ENCODE measurements at places on chromosomes 7 and 10.

GRCh38 chr7:53281312-53281711 is 245.9 kb downstream of the POM121L12 start:
- DNase-seq = no peak

GRCh38 chr7:64874114-64874513 is 29.0 kb upstream of the ZNF273 start:
- DNase-seq = no peak

- DNase-seq = no peak
These were observed 46.3 kb downstream of the EGFR start for GRCh38 chr7:55065079-55065478.

DNA sequence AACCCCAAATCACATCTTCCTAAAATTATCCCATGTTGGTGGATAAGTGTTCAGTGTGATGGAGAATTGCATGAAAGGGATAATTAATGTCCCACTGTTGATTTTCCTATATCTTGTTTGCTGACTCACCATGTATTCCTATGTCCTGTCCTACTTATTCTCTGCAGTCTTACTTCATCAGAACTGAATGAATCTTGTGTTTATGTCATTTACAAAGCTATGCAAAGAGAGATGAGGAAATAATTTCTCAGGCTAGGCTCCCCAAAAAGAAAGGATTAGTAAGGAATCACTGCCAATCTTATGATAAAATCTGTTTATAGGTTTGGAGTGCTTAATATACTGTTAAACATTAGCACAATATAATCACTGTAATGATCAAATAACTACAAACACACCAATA is 360.8 kb downstream of the CRPPA start:
- no peak for DNase-seq

DNA sequence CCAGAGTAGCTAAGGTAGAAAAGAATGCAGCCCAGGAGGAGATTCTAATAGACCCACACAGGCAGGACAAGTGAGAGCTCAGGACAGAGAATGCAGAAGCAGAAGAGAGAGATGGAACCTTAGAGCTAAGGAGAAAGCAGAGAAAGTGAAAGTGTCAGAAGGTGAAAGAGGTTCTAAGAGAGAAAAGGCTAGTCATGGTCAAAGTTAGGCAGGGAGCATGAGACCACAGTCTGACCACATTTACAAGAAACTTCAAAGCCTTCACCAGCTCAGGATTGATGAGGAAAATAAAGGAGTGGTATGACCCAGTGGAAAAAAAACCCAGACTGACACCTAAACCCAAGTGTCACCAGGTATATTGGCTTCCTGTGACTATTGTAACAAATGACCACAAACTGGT is 131.8 kb upstream of the WDR11 start:
- DNase-seq = no peak

DNA sequence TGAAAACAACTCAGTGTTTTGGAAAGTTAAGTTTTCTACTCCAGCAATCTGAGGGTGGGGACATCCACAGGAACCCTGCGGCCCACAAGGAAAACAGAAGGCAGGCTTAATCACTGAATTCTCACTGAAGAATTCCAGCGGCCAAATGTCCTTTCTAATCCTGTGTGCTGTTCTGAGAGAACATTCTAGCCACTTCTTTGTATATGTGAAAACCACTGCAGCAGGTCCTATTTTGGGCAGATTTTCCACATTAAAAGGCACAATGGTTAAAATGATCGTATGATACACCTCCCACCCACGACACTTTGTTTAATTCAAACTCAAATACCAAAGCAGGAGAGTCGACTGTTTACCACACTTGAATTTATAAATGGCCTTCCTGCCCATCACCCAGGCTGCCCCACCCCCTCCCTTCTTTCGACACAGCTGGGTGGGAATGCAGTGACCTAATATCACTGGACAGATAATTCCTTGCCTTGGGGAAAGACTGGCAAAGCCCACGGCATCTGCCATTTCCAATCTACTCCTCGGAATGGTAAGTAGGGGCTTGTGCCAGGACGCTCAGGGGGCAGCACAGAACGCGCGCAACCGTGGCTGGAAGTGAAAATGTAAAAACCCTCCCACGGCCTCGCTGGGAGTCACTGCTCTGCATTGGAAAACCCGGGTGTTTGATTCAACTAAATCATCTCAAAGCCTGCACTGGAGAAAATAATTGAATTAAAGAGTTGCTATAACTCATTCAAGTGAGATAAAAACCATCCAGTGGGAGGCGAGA is 67.0 kb downstream of the CTBP2 start:
- no peak for DNase-seq

GRCh38 chr10:481628-482027 is 207.8 kb downstream of the DIP2C start:
- no peak for DNase-seq

GRCh38 chr7:127588697-127589482 is 679 bp downstream of the ARF5 start:
- DNase-seq = no peak

DNA sequence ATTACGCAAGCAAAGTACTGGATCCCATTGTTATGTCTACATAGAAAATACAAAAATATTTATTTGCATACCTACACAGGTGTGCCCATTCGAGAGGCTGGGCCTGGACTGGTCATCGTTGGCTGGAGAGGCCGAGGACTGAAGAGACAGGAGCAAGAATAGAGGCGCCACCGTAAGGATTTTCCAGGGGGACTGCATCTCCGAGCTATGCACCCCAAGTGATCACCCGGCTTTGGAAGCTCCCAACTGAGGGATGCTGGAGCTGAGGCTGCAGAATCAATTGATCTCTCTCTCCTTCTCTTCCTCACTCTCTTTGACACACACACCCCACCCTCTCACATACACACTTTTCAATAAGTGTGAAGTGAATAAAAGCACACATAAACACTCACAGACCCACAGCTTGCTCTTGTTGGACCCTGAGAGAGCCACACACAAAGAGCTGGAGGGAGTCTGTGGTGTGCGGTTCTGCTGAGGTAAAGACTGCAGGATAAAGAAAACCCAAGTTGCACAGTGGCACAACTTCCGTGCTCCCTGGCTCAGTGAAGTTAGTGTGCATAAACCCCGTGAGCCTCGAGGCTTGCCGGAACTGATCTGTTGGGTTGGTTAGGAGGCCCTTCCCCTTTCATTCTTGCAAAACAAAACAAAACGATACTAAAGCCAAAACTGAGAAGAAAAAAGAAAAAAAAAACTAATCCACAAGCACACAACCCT is at the start of gene AOAH:
AOAH (minus strand) TSS at position 544 of the 714 bp plus-strand sequence; CDS start at position 198, 346 bp downstream.
- peak; percentile 61 for DNase-seq

DNA sequence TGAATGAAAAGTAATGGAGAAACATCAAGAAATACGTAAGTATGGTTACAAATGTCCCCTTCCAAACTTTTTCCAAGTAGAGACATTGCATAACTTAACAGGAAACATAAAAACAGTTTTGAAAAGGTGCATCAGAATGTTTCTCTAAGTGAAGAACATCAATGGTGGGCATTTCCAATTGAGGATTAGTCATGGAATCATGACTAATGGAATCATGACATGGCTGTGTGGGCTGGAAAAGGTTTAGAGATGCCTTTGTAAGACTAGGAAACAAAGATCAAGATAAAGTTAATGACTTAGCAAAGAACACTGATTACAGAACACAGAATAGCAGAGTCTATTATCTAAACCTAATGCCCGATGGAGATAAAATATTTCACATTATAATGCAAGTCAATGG is 272.0 kb downstream of the HPSE2 start:
- DNase-seq = no peak

GRCh38 chr7:41219276-41219675 is 483.6 kb downstream of the INHBA start:
- no peak for DNase-seq

GRCh38 chr7:122311734-122312450 is 7.3 kb upstream of the FEZF1 start:
- no peak for DNase-seq

DNA sequence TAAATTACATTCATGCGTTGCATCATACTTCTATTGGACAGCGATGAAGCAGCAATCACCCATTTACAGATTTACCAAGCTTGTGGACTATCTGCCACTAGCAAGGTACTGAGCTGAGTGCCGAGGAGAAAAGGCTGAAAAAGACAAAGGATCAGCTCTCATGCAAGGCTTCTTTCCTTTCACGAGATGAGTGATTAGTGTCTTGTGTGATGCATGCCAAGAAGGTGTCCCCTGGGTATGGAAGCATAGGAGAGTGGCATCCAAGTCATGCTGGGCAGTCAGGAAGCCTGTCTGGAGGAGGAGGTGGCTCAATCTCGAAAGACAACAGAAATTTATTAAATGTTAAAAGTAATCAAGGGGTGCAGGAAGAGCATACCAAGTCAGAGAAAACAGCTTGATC is 40.9 kb downstream of the ACSM6 start:
- no peak for DNase-seq

DNA sequence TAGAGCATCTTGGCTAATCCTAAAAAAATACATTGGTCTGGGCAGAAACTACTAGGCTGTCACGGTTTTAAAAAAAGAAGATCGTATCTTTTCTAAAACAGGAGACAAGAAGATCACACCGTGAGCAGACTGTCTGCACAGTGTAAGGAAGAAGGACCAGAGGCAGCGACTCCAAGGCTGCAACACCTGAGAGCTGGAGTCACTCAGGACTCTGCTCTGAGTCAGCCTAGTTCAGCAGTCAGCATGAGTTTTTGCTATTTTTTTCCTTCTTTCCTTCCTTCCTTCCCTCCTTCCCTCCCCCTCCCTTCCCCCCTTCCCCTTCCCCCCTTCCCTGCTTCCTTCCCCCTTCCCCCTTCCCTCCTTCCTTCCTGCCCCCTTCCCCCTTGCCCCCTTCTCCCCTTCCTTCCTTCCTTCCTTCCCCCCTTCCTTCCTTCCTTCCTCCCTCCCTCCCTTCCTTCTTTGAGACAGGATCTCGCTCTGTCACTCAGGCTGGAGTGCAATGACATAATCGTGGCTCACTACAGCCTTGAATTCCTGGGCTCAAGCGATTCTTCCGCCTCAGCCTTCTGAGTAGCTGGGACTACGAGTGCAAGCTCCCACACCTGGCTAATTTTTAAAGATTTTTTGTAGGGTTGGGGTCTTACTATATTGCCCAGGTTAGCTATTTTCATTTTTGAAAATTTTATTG is 24.4 kb downstream of the BAG3 start:
- DNase-seq = no peak

GRCh38 chr7:155274633-155275355 is 22.9 kb upstream of the INSIG1 start:
- no peak for DNase-seq

DNA sequence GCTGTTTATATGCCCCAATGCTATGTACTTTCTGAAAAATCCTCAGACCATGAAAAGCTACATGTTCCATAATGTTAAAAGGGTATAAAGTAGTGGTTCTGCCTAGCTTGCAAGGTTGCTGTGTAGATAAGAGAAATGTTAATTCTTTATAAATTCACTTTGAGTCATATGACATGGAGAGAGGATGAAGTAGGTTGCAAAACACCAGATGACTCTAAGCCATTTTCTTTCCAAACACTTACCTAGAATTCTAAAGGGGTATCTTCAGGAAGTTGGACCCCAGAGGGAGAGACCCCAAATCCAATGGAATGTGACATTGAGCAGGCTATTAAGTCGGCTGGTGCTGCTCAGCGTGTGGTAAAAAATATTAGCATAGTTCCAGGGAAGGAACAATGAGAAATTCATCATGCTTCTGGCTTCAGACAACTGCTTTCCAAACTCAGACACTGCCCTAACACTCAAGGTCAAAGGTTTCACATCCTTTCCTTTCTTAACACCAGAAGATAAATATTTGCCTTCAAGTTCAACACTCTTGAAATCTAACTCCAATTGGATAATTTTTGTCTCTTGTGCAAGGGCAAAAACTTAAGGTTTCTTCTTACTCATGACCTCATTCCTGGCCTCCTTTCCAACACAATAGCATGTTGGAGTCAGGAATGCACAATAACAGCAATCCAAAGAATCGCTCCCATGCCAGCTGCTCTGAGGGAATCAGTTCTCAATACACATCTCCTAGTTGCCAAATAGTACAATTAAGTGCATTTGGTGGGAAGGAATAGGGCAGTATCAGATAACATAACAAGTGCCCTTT is 100.7 kb upstream of the AFAP1L2 start:
- no peak for DNase-seq

DNA sequence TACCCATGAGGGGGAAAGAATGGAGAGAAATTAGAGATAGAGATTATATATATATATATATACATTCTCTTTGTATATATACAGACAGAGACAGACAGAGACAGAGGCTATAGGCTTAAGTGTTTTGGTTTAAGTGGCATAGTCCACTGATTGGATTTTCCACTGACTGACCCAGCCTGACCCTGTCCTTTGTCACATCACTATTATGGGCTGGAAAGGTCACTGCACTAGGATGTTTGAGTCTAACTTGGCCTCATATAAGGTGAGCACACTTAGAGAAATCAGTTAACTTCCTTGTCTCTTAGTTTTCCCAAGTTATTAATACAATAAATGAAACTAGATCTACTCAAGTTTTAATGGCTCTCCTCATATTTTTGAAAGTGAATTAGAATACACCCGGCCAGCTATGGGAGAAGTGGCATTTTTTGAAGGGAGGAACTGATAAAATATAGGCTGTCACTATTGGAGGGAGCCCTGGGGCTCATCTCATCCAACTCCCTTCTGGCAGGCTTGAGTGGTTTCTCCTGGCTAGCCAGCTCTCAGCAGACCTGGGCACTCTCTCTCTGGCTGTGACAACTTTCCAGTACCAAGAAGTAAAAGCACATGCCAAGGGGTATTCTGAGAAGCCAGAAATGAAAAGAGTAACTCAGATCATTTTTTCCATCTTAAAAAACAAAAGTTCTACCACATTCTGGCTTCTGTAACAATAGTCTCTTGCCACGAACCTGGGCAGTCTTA is 455.6 kb upstream of the ANKRD30A start:
- no peak for DNase-seq

DNA sequence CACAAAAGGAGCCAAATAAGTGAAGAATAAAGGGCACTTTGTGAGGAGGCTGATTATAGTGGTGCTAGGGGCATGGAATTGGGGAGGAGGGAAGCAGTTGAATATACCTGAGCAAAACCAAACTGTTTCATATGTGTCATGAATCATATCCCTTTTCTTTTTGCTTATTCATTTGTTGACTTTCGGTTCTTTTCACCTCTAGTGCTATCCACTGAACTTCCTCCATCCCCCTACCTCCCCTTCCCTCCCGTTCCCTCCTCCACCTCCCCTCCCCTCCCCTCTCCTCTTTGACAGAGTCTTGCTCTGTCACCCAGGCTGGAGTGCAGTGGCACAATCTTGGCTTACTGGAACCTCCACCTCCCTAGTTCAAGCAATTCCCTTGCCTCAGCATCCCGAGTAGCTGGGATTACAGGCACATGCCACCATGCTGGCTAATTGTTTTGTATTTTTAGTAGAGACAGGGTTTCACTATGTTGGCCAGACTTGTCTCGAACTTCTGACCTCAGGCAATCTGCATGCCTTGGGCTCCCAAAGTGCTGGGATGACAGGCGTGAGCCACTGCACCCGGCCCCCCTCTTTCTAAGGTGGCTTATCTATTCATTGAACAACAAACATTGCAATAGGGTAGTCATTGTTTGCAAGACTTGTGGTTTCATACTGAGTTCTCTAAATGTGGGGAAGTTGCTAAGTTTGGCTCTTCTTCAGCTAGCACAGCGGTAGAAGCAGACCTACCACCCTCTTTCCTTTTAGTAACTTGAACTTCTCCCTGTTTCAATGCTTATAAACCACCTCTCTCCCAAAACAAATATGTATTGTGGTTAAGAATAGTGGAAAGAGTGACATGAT is 150.4 kb upstream of the PRPS1L1 start:
- DNase-seq = no peak

All from activated CD4-positive, alpha-beta T cell treated with anti-CD3 and anti-CD28 coated beads, Interleukin-2, amount 50 U/mL, for 1 hour (primary cell).